Activated CD4-positive, alpha-beta memory T cell treated with anti-CD3 and anti-CD28 coated beads, Interleukin-2, amount 10 ng/mL, durations not matched to agents 7 days and 5 days (primary cell): ENCODE measurements at places on chromosomes 4 and X. TPM values are rescaled to one million over a fixed set of nuclear protein-coding genes. Genes with fewer than 3 reads are reported as not detected.
A peak's percentile ranks its signal among the peaks of the same experiment; 100 is the strongest.

DNA sequence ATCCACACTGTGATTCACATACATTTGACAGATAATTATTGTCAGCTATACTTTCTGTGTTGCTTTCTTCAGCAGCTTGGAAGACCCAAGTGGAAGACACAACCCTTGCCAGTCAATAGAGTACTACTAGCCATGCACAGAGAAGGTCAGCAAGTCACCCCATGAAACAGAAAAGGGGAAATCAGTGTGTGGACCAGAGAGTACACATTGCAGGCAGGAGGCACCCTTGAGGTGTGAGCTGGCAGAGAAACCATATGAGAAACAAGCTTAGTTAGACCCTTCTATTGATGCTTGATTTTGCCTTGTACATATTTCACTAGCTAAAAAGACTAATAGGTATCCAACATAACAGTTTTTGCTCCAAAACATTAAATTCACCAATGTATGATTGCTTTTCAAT lies 99.5 kb downstream of the NLGN4X start:
- H3K27me3 ChIP-seq = no peaks in the 10 kb centered on the region
- no peaks in the 10 kb centered on the region for H3K36me3 ChIP-seq
- DNase-seq = no peak
- H3K27ac ChIP-seq = no peak overlapping the region

Gene CXXC4
- not detected for total RNA-seq

Gene FREM3
- not detected for total RNA-seq

- no peak overlapping the region for H3K27ac ChIP-seq
- H3K36me3 ChIP-seq = no peaks in the 10 kb centered on the region
- no peaks in the 10 kb centered on the region for H3K4me1 ChIP-seq
- H3K4me3 ChIP-seq = no peak overlapping the region
- no peaks in the 10 kb centered on the region for H3K27me3 ChIP-seq
- DNase-seq = no peak
Measured at GRCh38 chr4:28373601-28374000, 1513.0 kb downstream of the STIM2 start.

Gene SUPT20HL1
- total RNA-seq = not detected

Gene NDST4
- total RNA-seq = not detected

DNA sequence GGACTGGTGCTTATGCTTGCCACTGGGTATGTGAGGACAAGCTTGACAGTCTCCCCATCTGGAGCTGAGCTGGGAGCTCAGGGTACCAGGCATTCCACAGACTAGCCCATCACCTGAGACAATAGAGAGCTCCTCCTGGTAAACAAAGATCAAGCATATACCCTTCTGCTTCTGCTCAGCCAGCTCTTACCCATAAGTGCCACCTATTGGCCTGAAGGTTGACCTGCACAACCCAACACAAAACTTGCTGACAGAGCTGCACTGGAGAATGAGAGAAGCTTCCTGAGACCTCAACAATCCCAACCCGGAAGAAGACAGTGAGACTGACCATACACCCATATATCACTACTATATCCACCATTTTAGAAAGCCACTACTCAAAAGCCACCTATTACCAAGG lies 1049.2 kb upstream of the INTU start:
- H3K4me3 ChIP-seq = no peak overlapping the region
- H3K27me3 ChIP-seq = no peaks in the 10 kb centered on the region
- no peaks in the 10 kb centered on the region for H3K4me1 ChIP-seq
- DNase-seq = no peak
- H3K27ac ChIP-seq = no peak overlapping the region

GRCh38 chr4:185708348-185708747 lies 103.6 kb downstream of the SORBS2 start:
- H3K27me3 ChIP-seq = no peaks in the 10 kb centered on the region
- H3K36me3 ChIP-seq = no peaks in the 10 kb centered on the region
- H3K27ac ChIP-seq = no peak overlapping the region
- DNase-seq = no peak
- H3K4me1 ChIP-seq = no peaks in the 10 kb centered on the region
- no peak overlapping the region for H3K4me3 ChIP-seq

- no peaks in the 10 kb centered on the region for H3K4me1 ChIP-seq
- no peak overlapping the region for H3K4me3 ChIP-seq
- no peaks in the 10 kb centered on the region for H3K36me3 ChIP-seq
Measured at GRCh38 chrX:84133023-84133422, 55.0 kb downstream of the RPS6KA6 start.

- no peak for DNase-seq
- no peak overlapping the region for H3K4me3 ChIP-seq
- no peaks in the 10 kb centered on the region for H3K27me3 ChIP-seq
- H3K4me1 ChIP-seq = peaks cover 11% of the 10 kb centered on the region
- H3K36me3 ChIP-seq = no peaks in the 10 kb centered on the region
Measured at GRCh38 chrX:78571849-78572248, 87.3 kb downstream of the RTL3 start.

DNA sequence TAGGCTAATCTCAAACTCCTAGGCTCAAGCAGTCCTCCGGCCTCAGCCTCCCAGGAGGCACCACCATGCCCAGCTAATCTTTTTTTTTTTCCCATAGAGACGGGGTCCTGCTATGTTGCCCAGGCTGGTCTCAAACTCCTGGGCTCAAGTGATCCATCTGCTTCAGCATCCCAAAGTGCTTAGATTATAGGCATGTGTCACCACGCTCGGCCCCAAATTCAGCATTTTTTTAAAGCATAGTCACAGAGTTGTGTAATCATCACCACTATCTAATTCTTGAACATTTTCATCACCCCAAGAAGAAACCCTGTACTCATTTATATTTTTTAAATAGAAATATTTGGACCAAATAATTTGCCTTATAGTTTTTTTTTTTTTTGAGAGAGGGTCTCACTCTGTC lies 10.3 kb downstream of the CENPI start:
- H3K36me3 ChIP-seq = peaks cover 30% of the 10 kb centered on the region
- no peak overlapping the region for H3K27ac ChIP-seq
- DNase-seq = no peak
- H3K4me1 ChIP-seq = peaks cover 3% of the 10 kb centered on the region

DNA sequence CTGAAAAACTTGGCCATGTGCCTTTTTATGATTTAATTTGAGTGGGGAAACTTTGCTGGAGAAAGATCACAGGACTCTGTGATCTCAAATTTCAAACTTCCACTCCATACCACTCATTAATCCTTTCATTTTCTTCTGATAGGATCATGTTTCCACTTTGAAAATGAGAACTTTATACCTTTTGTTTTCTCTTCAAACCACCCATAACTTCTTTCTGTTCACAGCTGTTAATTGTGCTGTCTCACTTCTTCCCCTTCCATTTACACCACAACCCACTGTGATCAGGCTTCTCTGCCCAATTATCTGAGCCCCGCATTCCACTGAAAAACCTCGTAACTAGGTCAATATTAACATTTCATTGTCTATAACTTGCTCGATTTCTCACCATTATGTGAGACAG lies 47.0 kb upstream of the ARSJ start:
- no peaks in the 10 kb centered on the region for H3K4me1 ChIP-seq
- DNase-seq = no peak
- H3K4me3 ChIP-seq = no peak overlapping the region
- no peak overlapping the region for H3K27ac ChIP-seq
- H3K27me3 ChIP-seq = no peaks in the 10 kb centered on the region

DNA sequence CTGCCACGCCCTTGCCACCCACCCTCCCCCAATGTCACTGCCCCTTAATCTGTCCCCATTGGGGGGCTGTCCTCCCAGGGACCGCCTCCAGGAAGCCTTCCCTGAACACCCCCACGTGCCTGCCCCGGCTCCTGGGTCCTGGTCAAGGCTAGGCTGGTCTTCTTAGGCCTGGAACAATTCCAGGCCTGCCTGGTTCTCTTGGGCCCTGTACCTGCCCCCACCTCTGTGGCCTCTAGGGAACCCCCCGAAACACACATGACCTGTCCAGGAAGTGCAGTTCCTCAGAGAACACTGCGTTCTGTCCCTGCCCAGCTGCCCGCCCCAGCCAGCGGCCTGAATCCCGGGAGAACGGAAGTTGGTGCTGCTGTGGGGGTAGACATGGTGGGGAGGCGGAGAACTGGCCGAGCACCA lies 5.1 kb downstream of the MXD4 start:
- no peaks in the 10 kb centered on the region for H3K27me3 ChIP-seq
- no peaks in the 10 kb centered on the region for H3K36me3 ChIP-seq
- H3K4me1 ChIP-seq = no peaks in the 10 kb centered on the region
- peak; percentile 16 for DNase-seq
- H3K4me3 ChIP-seq = no peak overlapping the region

DNA sequence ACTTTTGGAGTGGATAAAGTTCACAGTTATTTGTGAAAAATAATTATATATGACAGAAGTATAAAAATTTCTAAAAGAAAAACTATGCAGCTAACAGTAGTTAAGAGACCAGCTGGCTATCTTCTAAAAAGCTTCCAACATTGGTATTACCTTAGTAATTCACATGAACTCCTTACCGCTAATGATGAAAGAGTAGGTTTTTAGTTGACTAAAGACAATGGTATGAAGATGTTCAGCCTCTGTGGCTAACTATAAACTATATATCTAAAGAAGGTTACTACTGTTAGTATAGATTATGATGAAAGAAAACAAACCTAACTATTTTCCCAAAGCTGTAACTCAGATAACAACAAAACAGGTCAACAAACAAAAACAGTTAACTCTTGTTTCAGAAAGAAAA lies 10.4 kb downstream of the CCNI start:
- no peaks in the 10 kb centered on the region for H3K27me3 ChIP-seq
- no peak for DNase-seq
- H3K4me1 ChIP-seq = peaks cover 22% of the 10 kb centered on the region
- no peak overlapping the region for H3K4me3 ChIP-seq
- peaks cover 39% of the 10 kb centered on the region for H3K36me3 ChIP-seq

DNA sequence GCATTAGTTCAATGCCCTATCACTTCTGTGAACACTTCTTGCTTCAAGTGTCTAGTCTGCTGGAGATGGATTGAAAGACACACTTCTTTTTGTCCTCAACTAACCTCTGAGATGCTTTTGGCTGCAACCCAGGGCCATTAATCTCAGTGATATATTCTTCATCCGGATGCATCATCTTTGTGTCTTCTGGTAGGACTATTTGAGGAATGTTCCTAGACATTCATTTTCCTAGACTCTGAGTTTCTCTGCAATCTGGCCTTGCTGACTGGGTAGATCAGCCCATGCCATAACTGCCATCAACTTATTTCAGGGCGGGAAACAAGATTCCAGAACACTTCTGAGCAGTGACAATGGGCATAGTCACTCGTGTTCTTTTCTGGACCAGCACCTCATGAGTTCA lies 329.4 kb downstream of the PDGFC start:
- H3K27me3 ChIP-seq = no peaks in the 10 kb centered on the region
- no peak overlapping the region for H3K4me3 ChIP-seq
- no peaks in the 10 kb centered on the region for H3K4me1 ChIP-seq
- no peak overlapping the region for H3K27ac ChIP-seq

DNA sequence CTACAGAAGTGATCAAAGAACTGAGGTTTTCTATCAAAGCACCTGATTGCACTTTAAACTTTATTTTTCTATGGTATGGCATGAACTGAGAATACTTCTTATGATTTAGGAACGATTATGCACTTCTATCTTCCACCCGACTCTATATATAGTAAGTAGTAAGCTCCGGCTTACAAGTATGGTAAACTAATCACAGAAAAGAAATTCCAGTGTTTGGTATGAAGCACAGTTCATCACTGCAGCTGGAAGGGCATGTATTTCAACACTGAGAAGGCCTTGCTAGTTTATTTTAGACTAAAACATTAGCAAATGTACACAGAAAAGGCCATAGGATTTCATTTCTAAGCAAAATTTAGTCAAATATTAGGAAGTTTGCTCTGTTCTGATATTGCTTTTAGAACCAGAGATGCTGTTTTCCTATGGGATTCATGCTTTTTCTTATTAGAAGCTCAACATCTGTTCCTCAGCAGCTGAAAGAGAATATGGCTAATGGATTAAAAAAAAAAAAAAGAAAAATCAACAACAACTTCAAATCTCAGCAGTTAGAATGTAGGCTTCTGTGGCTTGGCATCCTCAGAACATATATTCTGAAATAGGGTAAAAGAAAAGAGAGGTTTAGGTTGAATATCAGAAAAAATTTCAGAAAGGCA lies 273.5 kb downstream of the C4orf33 start:
- H3K27me3 ChIP-seq = peaks cover 4% of the 10 kb centered on the region
- H3K4me3 ChIP-seq = no peak overlapping the region
- no peak overlapping the region for H3K27ac ChIP-seq
- no peak for DNase-seq
- no peaks in the 10 kb centered on the region for H3K36me3 ChIP-seq
- no peaks in the 10 kb centered on the region for H3K4me1 ChIP-seq

DNA sequence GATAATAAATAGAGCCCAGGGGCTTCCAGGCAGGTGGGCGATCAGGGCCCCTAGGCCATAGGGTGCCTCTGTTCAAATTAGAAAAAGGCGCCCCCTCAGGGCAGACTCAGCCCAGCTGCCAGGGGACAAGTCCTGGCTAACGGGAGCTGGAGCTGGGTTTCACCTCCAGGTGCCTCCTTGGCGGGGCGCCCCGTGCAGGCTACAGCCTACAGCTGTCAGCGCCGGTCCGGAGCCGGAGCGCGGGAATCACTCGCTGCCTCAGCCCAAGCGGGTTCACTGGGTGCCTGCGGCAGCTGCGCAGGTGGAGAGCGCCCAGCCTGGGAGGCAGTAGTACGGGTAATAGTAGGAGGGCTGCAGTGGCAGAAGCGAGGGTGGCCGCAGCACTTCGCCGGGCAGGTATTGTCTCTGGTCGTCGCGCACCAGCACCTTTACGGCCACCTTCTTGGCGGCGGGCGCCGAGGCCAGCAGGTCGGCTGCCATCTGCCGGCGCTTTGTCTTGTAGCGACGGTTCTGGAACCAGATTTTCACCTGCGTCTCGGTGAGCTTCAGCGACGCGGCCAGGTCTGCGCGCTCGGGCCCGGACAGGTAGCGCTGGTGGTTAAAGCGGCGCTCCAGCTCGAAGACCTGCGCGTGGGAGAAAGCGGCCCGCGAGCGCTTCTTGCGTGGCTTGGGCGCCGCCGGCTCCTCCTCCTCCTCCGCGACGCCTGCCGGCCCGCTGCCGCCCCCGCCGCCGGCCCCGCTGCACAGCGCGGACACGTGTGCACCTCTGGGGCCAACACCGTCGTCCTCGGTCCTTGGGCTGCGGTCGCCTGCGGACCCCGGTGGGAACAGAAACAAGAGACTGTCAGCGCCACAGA lies 2.4 kb downstream of the NKX3-2 start:
- no peak for DNase-seq
- H3K36me3 ChIP-seq = peaks cover 31% of the 10 kb centered on the region
- peaks cover 44% of the 10 kb centered on the region for H3K4me1 ChIP-seq

DNA sequence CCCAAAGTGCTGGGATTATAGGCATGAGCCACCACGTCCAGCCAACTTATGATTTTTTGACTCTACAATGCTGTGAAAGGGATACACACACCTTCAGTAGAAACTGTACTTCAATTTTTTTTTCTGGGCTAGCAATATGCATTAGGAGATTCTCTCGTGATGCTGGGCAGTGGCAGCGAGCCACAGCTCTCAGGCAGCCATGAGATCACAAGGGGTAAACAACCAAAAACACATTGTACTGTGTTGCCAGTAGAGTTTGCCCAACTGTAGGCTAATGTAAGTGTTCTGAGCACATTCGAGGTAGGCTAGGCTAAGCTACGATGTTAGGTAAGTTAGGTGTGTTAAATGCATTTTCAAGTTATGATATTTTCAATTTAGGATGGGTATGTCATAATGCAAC lies 25.7 kb downstream of the RAB33A start:
- no peak overlapping the region for H3K27ac ChIP-seq
- peaks cover 6% of the 10 kb centered on the region for H3K4me1 ChIP-seq

Gene LANCL3
- 0.23 TPM for total RNA-seq

Gene SNCA
- total RNA-seq = 11.6 TPM
